ENCODE measurements at places on chromosomes 7 and 10.

DNA sequence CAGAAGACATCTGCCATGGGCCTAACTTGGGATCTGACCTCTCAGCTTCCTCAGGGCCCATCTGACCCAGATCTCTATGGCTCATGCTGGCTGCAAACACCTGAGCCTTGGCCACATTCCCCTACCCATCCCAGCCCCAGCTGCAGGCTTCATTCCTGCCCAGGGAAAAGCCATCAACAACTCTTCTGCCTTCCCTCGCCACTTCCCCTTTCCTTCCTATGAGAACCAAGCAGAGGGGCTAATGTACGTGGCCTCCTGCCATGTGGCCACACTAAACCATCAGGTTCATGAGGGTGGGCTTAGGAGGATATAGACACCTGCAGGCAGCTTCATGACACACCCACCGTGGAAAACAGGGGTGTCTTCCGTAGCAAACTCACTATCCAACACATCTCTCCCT is 312.2 kb downstream of the GALNT17 start:
- no peak for DNase-seq

GRCh38 chr7:106606120-106606519 is 54.8 kb downstream of the CCDC71L start:
- no peak for DNase-seq

GRCh38 chr7:5774790-5775189 is 6.7 kb downstream of the RNF216 start:
- DNase-seq: no peak

- no peak for DNase-seq
Measured at GRCh38 chr7:73717991-73718405, 1.5 kb downstream of the STX1A start.

DNA sequence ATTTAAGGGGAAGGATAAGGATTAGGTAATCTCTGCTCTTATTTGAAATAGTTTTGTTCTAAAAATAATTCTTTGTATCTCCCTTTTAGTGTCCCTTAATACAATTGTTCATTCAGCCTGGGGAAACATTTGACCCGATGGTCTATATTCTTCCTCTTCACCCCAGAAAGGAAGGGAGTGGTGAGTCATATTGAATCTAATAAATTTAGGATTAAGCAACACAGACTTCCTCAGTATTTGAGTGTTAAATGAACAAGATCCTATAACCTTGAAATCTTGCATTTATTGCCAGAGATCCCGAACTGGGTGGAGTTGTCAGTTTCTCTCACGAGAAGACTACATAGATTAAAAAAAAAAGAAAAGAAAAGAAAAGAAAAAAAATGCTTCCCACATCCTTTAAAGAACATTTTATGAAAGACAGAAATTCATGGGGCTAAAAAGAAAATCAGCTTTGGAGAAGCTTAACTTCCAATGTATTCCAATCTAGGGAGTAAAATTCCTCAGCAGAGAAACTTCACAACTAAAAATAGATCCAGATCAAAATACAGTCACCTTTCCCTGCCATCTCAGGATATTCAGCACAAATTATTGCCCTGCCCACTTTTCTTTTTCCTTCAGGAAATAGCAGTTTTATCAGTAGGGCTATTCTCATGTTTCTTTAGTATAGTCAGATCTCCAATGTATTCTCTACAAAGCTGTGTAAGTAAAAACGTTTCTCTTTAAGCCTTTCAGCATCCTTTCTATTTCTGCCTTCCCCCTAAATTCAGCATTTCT is 82.2 kb downstream of the SEMA3D start:
- DNase-seq: no peak

DNA sequence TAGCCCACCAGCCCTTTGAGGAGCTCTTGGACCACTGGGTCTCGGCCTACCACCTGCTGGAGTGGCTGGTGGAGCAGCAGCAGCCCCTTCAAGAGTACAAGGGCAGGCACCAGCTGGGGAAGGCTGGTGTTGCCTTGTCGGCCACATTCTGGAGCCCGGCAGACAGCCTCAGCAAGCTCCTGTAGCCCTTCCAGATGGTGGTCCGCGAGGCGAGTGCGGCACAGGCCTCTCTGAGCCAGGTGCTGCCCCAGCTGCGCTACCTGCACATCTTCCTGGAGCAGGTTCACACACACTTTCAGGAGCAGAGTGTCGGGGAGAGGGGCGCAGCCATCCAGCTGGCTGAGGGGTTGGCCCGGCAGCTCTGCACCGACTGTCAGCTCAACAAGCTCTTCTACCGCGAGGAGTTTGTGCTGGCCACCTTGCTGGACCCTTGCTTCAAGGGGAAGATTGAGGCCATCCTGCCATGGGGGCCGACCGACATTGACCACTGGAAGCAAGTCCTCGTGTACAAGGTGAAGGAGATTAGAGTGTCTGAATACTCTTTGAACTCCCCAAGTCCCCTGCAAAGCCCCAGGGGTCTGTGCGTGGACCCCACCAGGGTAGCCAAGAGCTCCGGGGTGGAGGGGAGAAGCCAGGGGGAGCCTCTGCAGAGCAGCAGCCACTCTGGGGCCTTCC is 7.0 kb upstream of the ACTR3C start:
- no peak for DNase-seq

DNA sequence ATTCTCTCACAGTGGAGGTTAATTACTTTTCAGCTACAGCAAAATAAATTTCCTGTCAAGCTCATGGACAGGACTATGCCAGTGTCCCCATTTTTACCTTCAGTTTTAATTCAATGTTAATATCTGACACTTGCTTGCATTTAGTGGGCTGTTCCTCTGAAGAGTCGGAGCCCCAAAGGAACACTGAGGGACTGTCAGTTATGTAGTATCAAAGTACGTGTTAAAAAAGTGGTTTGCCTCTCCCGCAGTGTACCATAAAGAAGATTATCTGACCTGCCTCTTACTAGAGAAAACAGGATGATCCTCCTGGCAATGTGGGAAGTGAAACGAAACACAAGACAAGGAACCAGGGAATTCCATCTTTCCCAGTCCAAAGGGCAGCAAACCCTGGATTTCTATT is 1010.9 kb upstream of the PHF14 start:
- DNase-seq: no peak

- no peak for DNase-seq
Measured at GRCh38 chr10:132283604-132284382, 24.0 kb downstream of the STK32C start.

- DNase-seq: no peak
Measured at GRCh38 chr7:92330835-92331438, 85.2 kb downstream of the ANKIB1 start.

DNA sequence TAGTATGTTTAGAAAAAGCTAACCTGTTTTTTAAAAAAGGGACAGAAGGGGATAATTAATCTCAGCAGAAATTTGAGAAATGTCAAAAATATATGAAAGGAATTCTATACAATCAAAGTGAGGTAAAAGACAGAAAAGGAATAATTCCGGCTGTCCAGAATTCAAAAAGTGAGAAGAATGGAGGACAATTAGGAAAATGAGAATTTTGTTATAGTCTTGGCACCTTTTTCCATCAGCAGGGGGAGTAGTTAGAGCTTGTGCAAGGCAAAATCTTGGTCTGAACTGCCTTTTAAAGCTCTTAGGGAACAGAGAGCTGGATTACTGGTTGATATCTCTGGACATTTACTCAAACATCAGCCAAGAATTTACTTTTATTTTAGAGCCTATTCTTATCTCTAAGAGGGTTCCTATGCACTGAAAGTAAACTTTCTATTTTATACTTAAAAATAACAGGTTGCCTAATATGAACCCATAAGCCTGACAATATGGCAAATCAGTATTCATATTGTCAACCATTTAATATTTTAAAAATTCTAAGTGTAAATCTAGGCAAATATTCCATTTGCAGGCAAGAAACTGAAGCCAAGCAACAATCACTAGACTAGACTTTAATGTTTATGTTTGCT is 185.6 kb downstream of the ANK3 start:
- no peak for DNase-seq

- DNase-seq: peak; percentile 27
Measured at GRCh38 chr10:35643151-35644049, 1.3 kb upstream of the FZD8 start.

- DNase-seq: no peak
Measured at GRCh38 chr10:131399981-131400380, 88.5 kb upstream of the TCERG1L start.

DNA sequence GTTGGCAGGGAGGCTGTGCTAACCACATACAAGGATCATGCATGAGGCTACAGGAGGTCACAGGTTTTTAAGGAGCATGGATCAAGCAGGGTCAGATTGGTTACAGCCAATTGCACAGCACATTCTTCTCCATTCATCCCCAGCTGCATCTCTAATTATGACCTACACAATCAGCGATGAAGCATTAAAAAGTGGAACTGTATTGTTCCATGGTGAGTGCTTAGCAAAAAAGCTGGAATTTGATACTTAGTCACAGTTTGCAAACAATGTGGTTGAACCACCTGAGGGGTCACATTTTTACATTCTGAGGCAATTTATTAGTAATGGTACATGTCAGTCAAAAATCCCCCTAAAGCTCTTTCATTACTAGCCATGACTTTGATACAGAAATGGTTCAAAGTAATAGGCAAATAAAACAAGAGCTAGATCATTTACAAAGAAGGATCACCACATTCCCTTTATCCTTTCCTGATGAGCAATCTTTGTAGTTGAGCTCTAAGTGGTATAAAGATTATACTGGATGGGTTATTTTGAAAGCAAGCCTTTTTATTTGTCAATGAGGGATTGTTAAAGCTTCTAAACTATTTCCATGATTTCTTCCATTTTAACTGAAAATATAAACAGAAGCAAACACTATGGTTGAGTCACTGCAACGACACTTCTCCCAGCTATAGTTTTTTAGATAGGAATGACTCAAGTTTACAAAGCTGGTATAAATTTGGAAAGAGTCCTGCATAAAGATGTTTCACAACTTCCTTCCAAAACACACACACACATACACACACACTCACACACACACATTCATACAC is 217.8 kb upstream of the SEMA3A start:
- DNase-seq: no peak

DNA sequence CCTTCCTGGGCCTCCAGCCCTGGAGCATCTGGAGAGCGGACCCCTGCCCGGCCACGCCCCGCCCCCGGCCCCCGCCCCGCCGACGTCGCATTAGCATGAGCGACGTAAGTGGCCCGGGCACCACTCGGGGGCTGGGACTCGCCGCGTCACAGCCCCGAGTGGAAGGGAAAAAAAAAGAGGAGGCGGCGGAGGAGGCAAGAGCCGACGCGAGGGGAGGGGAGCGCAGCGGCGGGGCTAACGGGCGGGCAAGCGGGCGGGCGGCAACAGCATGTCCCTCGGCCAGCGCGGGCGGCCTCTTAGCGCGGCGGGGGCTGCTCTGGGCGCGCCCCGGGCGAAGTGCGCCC is at the start of gene SLC18A3:
Gene SLC18A3 (plus strand): TSS at position 197 of the 344 bp plus-strand sequence. CDS start 431 bp downstream, outside the sequence.
- no peak for DNase-seq

DNA sequence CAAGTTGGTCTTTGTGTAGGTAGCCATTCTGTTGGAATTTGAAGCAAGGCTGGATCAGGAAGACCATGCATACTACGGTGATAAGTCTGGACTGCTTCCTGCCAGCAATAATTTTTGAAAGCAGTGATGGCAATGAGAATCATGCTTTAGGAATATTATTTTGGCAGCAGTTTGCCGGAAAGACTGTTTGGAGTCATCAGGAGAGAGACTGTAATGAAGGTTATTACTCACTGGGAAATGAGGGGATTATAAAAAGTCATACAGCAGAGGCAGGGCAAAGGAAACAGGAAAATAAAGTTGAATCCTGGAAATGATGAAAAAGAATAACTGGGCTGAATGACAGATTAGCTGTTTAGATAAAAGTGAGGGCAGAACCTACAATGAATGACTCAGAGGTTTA is 1136.8 kb upstream of the AUTS2 start:
- DNase-seq: no peak

- DNase-seq: no peak
Measured at GRCh38 chr10:119524720-119525070, 17.8 kb downstream of the RGS10 start.

DNA sequence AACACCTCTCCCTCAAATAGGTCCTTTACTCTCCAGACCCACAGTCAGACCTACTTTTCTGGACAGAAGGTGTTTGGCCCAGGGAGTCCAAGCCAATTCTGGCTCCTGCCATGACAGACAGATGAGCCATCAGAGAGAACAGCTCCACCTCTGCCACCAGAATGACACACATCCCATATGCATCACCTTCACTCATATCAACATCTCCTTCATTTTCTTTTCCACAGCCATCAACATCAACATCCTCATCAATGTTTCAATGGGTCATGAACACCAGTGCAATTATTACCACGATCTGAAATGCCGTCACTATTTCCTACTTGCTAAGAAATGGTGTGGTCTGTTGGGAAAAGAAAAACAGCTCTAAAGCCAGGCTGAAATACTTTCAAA is 67.9 kb downstream of the CCDC71L start:
- no peak for DNase-seq

- peak; percentile 25 for DNase-seq
Measured at GRCh38 chr7:98240961-98241673, 10.9 kb downstream of the TECPR1 start.

GRCh38 chr7:100169147-100169850 is 882 bp upstream of the GAL3ST4 start:
- no peak for DNase-seq

DNA sequence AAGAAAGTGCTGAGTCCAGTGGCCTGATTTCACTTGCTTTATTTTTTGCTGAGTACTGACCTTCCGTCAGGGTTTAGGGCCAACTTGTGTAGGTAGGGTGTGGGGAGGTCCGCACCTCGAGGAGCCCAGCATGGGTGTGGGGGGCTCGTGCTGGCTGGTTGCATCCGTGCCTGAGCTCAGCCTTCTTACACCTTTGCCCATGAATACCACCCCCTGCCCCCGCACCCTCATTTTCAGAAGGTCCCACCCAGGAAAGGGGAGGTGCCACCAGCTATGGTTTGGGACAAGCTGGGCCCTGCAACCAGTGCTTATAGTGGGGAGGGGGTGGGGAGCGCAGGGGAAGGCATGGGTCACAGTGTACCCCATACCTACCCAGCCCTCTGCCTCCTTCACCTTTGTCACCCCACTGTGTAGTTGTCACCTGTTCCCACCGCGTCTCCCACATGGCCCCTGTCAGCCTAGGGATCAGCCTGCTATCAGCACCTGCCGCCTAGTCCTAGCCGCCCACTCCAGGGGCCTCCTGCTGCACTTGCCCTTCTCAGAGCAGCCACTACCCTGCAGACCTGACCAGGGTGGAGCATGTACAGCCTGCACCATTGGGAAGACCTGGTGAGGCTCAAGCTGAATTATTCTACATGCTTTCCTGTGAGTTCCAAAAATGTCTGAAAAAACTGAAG is 146.2 kb upstream of the RET start:
- no peak for DNase-seq

- no peak for DNase-seq
Measured at GRCh38 chr10:132615341-132616169, 78.0 kb downstream of the INPP5A start.

DNA sequence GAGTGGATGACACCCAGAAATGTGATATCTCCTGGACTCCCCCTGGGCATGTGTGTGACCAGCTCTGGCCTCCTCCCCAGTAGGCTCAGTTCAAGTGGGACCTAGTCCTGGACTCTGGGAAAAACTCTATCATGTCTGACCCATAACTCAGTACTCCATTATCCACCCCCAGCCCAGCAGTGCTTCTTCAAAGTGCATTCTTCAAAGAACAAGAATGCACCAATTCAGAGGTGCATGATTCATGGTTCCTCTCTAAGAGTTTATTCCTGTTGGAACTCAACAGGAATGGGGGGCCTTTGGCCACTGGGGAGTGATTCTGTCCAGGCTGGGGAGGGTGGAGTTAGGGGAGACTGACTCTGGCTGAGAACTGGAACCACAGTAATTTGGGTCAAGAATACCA is 173.6 kb upstream of the CXCL12 start:
- no peak for DNase-seq

- DNase-seq: no peak
Measured at GRCh38 chr7:42207420-42207819, 29.6 kb downstream of the GLI3 start.

GRCh38 chr10:20380401-20380800 is 516.7 kb downstream of the NEBL start:
- DNase-seq: no peak

- DNase-seq: no peak
Measured at GRCh38 chr10:107914450-107915214, 750.1 kb upstream of the SORCS1 start.
